ENCODE measurements at places on chromosomes 5 and 9. TPM values are rescaled to one million over a fixed set of nuclear protein-coding genes. Genes with fewer than 3 reads are reported as not detected.

- no peak for DNase-seq
Measured at GRCh38 chr5:129496421-129496820, 36.3 kb downstream of the ADAMTS19 start.

Gene REEP2
- 4.2 TPM for total RNA-seq

GRCh38 chr9:15642369-15642962 lies 89.6 kb downstream of the CCDC171 start:
- no peak for DNase-seq

DNA sequence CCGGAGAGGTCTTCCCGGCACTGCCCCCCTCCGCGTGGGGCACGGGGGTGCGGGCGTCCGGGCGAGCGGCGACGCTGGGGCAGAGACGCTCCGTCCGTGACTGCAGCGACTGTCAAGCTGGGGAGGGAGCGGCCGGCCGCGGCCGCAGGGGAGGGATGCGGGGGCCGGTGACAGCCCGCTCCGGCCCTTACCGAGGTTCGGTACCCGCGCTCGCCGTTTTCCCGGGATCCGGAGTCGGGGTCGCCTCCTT lies 400 bp downstream of the KDM4C start:
- DNase-seq = no peak

DNA sequence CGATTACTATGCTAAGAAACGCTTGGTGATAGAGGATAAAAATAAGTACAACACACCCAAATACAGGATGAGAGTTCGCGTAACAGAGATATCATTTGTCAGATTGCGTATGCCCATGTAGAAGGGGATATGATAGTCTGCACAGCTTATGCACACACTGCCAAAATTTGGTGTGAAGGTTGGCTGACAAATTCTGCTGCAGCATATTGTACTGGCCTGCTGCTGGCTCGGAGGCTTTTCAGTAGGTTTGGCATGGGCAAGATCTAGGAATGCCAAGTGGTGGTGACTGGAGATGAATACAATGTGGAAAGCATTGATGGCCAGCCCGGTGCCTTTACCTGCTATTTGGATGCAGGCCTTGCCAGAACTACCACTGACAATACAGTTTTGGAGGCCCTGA lies 208.4 kb downstream of the PDZD2 start:
- DNase-seq = no peak

Gene KCTD16
- 0.07 TPM for total RNA-seq

DNA sequence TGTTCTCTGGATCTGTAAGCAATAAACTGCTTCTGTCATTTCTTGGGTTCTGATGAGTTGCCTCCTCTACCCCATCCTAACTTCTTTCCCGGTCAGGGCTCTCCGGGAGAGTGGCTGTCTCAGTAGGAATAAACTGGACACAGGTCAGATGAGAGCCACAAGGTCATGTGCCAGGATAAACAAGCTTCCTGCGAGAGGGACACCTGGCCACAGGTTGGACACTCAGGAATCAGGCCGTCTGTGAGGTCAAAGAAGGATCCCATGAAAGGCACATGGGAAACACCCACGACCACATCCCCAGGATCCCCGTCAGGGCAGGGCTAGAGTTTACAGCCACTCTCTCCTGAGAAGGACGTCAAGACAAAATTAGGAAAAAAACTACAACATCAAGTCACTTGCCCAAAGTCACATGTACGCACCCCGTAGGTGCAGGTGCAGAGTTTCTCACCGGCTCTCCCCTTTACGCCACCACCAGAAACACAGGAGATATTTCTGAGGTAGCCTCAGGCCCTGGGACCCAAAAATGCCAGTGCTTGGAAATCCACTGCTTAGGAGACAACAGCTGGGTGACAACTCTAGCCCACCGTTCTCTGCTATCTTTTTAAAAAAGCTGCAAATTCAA lies 28.7 kb downstream of the CCT5 start:
- no peak for DNase-seq

DNA sequence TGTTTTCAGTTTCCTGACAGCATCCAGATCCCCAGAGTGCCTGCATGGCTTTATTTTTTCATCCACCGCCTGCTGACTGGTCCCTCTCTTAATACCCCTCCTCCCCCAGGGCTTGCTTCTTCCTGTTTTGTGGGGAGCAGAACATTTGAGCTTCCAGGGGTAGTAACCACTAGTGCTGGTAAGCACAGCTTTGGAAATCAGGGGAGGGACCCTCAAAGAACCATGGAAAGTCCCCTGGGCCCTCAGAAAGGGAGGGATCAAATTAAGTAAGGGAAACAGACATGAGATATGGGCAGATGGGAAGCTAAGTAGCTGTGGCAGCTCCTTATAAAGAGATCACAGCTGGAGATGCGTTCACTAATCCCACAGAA lies 26.8 kb downstream of the GRIA1 start:
- DNase-seq = no peak

DNA sequence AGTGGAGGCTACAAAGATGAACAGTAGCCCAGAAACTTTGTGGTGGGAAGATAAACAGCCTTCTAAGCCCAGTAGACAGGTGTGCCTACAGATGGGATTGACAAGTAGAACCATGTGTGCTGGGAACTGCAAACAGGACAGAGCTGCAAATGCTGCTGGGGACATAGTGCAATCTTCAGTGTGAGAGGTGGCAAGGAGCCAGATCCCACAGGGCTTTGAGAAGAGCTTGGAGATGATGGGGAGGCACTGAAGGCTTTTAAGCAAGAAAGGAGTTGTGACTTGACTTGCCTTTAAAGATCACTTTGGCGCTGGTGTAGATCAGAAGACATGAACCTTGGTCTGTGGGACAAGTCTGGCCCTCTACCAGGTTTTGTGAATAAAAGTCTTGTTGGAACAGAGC lies 675.2 kb downstream of the ACTL7B start:
- no peak for DNase-seq

Gene NDST1
- 29.9 TPM for total RNA-seq

Gene IFNA2
- total RNA-seq = not detected

- DNase-seq = no peak
Measured at GRCh38 chr9:9942764-9943424, 669.9 kb downstream of the PTPRD start.

Gene GPR150
- total RNA-seq = 0.20 TPM

Gene NRG2
- total RNA-seq = 0.46 TPM

GRCh38 chr9:121569266-121569648 lies 69.6 kb upstream of the GGTA1 start:
- no peak for DNase-seq

DNA sequence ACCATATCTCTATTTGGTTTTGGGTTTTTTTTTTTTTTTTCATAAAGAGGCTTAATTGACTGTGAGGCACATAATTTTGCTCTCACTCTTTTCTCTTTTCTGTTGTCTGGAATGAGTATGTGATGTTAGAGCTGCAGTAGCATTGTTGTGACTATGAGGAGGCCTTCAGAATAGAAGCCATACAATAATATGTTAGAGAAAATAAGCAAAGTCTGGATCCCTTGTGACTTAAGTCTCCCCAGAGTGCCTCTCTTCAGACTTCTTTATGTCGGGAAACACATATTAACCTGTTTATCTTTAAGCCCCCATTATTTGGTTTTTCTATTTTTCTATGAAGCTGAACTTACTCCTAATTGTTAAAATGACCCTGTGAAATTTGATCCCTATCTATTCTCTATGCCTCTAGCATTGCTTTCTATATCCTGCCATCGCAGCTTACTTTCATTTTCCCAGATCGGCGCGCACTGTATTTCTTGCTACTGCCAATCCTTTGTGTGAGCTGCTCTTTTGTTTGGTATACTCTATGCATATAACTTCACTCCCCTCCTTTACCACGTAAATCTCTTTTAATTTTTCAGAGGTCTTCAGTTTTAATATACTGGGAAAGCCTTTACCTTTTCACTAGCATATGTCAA lies 372.5 kb upstream of the KCNN2 start:
- no peak for DNase-seq

DNA sequence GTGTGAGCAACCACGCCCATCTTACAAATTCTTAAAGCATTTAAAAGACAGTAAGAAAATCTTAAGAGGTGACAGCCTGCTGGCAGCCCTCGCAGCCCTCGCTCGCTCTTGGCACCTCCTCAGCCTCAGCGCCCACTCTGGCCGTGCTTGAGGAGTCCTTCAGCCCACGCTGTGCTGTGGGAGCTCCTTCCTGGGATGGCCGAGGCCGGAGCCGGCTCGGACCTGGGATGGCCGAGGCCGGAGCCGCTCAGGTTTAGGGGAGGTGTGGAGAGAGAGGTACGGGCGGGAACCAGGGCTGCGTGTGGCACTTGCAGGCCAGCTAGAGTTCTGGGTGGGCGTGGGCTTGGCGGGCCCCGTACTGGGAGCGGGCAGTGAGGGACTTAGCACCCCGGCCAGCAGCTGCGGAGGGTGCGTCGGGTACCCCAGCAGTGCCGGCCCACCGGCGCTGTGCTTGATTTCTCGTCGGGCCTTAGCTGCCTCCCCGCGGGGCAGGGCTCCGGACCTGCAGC lies 9.3 kb upstream of the ECM2 start:
- no peak for DNase-seq

DNA sequence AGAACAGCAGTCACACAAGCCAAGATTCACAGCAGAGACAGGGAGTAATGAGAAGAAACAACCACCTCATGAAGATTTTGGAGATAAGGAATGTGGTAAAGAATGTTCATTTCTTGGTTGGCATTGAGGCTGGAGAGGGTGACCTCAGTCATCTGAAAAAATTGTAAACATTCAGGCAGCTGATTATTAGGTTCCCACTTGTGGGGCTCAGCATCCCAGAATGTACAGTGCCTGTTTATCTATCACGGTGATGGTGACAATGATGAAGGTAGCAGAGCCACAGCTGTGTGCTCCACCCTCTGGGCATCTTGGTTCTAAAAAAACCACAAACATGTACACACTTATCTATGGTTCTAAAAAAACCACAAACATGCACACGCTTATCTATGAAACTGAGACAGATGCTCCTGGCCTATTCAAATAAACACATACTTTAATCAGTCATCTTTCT lies 143.9 kb upstream of the MOCS2 start:
- DNase-seq = no peak

GRCh38 chr5:81212211-81212751 lies 20.8 kb upstream of the CKMT2 start:
- no peak for DNase-seq

Gene CYLC2
- not detected for total RNA-seq

DNA sequence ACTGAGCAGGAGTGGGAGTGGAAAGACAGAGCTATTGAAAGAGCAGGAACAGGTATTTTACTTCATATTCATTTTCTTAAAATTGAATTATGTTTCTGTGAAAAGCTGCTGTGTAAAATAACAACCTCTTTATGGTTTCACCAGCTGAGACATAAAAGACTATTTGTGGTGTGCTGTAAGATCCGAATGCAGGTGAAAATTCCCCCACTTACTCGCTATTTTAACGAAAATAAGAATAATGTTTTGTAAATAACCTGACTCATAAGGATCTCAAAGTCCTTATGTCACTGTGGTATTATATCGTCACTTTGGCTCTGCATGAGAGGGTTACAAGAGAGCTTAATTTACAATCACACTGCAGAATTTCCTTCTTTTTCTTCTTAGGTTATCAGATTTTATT lies 65.3 kb upstream of the NFIB start:
- no peak for DNase-seq

DNA sequence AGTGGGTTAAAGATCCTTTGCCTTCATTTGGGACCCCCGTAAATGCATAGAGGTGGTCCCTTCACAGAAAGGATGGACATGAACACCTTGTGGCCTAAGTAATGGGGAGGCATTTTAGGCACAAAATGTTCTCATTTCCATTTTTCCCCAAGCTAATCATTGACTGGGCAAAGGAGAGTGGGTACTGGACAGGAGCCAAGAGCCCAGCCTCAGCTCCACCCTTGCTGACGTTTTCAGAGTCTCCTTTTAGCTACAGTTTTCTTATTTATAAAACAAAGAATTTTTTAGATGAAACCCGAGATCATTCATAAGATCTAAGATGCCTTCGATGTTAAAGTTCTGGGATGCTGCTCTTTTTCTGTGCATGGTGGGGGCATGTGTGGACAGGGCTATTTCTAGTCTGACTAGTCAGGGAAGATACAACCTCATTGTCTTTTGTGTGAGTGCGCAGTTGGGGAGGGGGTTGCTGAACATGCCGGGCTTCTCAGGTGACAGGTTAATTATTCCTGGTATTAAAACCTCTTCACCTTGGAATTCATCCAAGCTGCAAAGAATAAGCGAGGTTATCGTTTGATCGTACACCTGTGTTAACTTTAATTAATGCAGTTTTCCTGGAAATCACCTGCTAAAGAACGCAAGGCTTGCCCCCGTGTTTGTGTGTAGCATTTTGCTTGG lies 48.4 kb downstream of the ADAMTS16 start:
- DNase-seq = no peak

GRCh38 chr9:21331676-21332402 lies 3.4 kb downstream of the KLHL9 start:
- no peak for DNase-seq

DNA sequence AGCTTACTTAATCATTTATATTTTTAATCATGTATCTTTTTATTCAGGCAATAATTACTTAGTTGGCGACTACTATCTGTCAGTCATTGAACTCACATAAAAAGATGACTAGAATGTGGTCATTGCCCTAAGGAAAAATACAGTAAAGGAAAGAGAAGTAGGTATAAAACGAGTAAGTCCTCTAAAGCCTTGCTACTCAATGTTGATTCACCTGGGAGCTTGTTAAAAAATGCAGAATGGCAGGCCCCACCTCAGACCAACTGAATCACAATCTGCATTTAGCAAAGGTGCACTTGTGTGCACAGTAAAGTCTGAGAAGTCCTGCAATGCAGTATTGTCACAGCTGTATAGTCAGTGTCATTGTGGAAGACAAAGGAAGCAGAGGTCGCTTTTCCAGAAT lies 592.4 kb downstream of the CSNK1G3 start:
- no peak for DNase-seq

Gene ESM1
- 764 TPM for total RNA-seq

DNA sequence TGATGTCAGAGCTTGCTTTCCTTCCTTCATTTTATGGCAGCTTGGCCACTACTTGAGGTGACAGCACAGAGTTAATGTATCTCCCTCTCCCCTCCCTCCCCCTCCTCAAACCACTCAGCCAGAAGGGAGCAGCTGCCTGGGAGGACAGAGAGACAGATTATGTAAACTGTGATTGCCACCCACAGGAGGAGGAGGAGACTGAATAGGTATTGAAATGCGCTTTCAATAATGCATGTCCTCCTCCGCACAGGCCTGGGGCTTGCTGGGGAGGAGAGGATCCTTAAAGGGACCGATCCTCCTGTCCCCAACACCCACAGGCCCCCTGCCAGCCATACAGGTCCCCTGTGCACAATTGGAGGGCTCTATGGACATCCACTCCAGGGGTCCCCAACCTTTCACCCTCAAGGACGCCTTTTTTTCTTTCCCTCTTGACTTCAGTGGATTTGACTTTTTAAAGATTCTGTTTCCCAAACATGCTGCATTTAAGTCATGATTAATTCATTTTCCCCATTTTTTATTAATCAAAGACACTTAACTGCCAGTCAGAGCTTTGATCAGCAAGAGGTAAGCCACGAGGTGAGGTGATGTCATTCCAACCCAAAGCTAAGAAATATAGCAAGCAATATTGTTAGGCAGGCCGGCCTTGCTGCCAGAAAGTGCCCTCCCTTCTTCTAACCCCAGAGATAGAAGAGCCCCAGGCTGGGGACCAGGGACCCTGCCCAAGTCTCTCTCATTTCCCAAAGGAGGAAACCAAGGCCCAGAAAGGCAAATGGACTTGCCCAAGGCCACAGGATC lies 47.5 kb upstream of the CPLX2 start:
- no peak for DNase-seq

Data from pulmonary artery endothelial cell (primary cell).